GM12865 (cell line): ENCODE measurements at places on chromosomes 11 and 22.

DNA sequence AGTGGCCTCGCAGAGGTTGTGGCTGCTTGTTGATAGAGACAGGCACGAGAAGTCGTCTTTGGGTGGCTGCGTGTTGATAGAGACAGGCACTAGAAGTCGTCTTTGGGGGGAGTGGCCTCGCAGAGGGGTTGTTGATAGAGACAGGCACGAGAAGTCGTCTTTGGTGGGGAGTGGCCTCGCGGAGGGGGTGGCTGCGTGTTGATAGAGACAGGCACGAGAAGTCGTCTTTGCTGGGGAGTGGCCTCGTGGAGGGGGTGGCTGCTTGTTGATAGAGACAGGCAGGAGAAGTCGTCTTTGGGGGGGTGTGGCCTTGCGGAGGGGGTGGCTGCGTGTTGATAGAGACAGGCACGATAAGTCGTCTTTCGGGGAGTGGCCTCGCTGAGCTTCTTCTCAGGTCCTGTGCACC is 328.8 kb downstream of the TBC1D22A start:
- no peak for DNase-seq

DNA sequence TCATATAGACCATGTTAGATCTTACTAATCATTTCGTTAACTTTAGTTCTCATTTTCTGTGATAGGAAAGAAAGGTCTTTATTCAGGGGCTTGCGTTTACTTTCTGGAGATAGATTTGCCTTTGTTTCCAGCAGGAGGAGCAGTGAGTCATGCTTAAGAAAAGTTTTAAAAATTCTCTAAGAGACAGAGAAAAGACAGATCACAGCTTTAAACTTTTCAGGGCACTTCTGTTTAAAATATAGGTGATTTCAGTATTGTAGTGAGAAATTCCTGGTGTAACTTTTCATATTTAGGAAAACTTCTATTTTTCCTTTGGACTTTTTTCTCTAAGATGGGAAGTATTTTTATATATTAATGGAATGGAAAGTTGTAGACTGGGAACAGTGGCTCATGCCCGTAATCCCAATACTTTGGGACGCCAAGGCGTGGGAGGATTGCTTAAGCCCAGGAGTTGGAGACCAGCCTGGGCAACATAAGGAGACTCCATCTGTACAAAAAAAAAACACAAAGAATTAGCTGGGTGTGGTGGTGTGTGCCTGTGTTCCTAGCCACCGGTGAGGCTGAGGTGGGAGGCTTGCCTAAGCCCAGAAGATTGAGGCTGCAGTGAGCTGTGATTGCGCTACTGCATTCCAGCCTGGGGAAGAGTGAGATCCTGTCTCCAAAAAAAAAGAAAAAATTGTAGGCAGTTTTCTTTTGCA is 60.3 kb downstream of the ATXN10 start:
- DNase-seq = peak; percentile 7

- DNase-seq = no peak
These were observed 23.6 kb upstream of the LMO1 start for GRCh38 chr11:8287297-8287696.

DNA sequence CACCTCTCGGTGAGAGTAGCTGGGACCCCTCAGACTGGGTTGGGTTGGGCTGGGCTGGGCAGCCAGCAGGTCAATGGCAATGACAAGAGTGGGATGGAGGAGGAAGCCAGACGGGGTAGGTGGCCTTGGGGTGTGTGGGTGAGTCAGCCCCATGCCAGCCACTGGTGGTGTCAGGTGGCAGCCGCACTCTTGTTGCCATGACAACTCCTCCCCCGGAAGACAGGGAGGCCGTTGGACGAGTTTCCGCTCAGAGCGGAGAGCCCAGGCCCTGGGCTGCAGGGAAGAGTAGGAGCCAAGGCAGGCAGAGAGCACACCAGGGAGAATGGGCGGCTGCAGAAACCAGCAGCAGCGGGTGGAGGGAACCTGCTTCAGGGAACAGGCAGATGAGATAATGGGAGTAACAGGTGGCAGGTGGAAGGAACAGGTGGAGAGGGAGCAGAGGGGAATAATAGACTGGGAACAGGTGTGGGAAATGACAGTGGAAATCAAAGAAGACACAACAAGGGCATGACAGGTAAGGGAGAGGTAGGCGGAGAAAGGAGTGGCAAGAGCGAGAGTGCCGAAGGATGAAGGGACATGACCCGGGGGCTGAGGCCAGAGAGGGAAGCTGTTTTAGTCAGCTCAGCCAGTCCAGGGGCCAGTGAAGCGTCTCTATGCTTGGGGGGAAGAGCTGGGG is 8.7 kb downstream of the SPTBN2 start:
- peak; percentile 17 for DNase-seq

DNA sequence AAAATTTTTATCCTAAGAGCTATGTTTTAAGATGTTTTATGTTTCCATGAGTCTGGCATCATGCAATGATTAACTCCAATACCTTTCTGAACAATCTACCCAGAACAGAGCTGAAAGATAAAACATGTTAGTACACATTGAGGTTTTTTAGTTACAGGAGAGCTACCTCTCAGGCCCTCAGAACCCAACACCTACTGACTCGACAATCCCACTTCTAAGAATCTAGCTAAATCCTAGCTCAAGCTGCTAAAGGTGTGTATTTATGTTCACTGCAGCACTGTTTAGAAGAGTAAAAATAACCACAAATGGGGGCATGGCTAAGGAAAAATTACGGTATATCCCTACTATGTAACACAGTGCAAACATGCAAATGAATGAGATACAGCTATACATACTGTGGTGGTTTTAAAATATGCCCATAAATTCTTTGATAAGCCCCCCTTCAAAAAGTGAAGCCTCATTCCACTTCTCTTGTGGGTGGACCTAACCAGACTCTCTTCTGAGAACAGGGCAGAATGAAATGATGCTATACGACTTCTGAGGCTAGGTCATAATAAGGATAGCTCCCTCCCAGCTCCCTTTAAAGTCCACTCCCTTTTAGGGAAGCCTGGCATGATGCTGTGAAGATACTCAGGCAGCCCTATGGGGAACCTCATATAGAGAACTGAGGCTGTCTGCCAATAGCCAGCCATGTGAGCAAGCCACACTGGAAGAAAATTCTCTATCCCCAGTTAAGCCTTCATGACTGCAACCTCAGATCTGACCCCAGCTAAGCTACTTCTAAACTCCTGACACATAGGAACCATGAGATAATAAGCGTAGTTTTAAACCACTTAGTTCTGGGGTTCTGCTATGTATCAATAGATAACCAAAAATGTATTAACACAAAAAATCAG is 29.5 kb downstream of the TMEM123 start:
- no peak for DNase-seq

DNA sequence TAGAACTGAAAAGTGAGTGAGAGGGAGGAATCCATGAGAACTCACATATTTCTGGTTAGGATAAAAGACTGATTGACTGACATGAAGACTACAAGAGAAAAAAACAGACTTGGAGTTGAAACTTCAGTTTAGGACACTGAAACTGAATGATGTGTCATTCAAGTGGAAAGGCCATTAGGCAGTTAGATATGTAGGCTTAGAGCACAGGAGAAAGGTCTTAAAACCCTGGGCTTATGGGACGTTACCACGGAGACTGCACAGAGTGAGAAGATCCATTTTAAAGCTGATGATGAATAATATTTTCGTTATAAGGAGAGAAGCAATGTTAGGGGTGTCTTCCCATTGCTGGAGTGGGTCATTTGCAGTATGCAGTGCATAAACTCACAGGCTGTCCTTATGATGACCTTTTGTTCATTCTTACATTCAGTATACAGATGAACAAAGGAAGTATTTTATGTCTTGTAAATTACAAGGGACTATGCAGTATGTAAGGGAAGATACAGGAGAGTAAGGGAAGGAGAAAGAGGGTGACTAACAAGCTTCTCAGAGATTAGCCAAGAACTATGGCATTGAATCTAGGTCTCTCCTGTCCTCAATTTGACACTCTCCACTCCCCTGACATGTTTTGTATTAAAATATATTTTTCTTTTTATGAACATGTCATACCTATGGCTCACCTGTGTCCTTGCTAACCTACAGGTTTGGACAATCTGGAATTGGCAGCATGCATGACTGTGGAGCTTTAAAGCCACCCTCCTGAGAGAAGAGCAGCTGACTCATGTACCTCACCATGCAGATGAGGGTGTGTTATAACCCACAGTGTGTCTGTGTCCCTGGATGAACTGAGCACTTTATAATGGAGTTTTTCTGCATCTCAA is 63.7 kb downstream of the MAML2 start:
- peak; percentile 27 for DNase-seq

DNA sequence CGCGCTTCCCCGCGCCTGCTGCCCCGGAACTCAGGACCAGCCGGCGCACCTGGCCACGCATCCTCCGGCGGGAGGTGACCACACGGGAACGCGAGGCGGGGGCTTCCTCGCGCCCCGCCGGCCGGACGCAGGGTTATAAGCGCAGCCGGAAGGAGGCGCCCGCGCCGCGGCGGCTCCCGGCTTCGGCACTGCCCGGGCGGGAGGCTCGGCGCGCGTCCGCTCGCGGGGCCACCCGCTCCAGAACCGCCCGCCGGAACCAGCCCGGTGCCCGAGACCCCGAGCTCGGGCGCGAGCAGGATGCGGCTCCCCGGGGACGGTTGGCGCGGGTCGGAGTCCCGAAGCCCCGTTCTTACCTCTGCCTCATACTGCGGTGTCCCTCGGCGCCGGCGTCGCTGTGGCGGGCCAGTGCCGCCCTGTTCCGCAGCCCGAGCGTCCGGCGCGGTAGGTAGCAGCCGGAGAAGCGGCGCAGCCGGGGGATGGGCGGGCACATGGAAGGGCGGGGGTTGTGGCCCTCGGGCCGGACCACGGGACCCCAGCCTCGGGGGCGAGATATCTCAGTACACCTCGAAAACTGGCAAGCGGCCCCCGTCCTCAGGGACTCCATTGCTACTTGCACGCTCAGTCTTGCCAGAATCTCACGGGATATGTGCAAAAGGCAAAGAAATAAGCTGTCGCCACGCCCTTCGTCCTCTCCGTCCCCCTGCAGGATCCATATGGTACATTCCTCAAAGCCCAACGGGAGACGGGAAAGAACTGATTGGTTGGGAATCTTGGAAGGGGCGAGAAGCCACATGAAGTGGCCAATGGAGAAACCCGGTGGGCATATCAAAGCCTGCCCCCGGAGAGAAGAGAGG is 23.1 kb downstream of the MICAL3 start:
- DNase-seq = peak; percentile 94

GRCh38 chr22:37749831-37750595 is 53.2 kb downstream of the TRIOBP start:
- DNase-seq = no peak

- DNase-seq = no peak
These were observed 4.2 kb upstream of the PIM3 start for GRCh38 chr22:49956418-49956770.

DNA sequence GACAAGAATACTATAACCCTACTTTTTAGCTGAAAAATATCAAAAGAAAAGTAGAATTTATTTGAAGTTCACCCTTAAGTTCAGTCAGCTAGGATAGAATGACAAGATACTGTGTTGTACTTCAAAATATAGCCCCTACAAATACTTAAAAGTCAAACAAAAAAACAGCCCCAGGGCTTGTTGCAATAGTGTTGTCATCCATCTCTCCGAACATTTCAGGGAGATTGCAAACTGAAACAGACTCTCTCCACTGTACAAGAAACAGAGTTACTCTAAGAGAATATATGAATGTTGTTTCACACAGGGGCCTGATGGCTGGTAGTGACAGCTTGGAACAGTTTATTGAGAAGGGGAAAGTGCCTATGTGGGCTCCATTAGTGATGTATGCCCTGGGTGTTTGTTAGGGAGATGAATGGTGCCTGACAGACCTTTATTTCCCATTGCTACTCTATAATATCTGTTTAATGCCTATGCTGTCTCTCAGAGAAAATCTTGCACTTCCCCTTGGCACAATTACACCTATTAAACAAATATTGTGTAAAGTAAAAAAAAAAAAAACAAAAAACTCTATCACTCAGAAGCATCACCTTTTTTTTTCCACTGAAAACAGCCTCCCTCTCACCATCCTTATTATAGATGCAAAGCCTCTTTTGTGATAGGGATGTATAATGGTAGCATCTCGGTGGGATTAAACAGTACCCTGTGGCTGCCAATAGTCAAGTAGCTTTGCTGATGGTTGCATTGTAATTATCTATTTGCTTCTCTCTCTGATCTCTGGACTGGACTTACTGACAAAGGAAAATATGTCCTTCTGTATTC is 506.3 kb upstream of the LUZP2 start:
- DNase-seq = no peak

- DNase-seq = no peak
These were observed 309.8 kb downstream of the TTC28 start for GRCh38 chr22:28369854-28370253.

- DNase-seq = no peak
These were observed 5.1 kb upstream of the CHST1 start for GRCh38 chr11:45670386-45671135.

GRCh38 chr11:62538470-62539237 is 8.0 kb downstream of the AHNAK start:
- DNase-seq = no peak

DNA sequence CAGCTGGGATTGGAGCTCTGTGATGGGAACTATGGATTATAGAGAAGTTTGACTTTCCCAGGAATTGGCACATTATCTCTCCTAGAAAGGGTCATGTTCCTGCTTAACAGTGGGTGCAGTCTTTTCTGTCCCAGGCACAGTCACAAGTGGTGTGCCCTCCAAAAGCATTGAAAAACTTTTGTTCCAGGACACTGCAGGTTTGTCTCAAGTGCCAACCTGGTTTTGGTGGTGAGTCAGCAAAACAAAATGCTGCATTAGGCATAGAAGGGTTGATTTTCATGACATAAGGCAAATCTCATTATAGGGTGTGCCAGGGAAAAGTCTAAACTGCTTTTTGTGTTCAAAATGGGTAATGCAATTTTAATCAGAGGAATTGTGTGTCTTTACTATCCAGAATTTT is 4.9 kb downstream of the HTATIP2 start:
- no peak for DNase-seq

GRCh38 chr11:76395296-76395695 is 14.2 kb downstream of the GVQW3 start:
- DNase-seq = no peak

GRCh38 chr11:126403658-126404057 is 48.2 kb downstream of the ST3GAL4 start:
- DNase-seq = peak; percentile 65

- DNase-seq = no peak
These were observed 508.2 kb downstream of the METTL15 start for GRCh38 chr11:28616160-28616965.

- no peak for DNase-seq
These were observed 1784.7 kb downstream of the LRRC4C start for GRCh38 chr11:39674761-39675160.

- DNase-seq = no peak
These were observed 770.6 kb downstream of the CNTN5 start for GRCh38 chr11:99791354-99791753.
